ENCODE measurements at places on chromosomes 3 and 15.

DNA sequence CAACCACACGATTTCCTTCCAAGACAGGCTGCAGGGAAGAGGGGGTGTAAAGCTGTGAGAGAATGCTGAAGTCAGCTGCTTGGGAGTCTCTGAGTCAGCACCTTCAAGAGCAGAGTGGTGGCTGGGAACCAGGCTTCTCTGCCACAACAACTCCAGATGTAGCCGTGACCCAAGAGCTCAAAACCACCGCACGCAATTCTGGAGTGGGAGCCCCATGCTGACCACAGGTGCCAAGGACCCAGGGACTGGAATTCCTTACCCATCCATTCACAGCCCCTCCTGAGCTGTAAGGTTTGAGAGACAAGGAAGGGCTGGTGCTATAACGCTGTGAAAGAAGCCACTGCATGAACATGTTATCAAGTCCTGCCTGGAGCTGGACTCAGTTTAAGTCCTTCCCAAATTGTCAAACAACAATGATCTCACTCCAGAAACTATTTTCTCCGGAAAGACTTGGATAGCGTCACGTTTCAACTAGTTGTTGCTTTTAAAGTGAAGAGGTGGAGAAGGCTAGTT lies 61.4 kb downstream of the UMPS start:
- DNase-seq: no peak

DNA sequence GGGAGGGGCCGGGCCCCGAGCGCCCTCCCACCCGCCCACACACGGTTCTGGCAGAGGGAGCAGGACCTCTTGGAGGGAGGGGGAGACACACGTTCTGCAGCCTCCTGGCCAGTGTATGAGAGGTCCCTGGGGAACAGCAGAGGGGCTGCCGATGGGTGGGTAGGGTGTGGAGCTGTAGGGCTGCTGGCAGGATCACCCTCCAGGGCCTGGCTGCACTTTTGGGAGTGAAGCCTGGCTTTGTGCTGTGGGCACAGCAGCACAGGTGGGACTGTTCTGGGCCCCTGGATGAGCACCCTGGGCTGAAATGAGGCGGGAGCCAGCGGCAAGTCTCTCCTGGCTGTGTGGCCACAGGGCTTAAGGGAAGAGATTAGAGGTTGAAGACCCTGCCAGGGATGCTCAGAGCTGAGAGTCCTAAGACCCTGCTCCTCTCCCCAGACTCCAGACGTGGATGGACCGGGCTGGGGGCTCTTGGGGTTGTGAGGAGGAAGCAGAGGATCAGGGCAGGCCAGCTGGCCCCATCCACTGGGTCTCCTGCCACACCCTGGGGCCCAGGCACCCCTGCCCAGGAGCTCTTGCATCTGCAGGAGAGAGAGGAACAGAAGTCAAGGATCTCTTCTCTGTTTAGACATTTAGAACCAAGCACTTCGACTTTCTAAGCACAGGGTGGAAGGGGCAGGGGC lies 45.2 kb downstream of the RGMA start:
- DNase-seq: no peak

- DNase-seq: peak; percentile 49
Measured at GRCh38 chr3:57646723-57647122, 46.2 kb downstream of the DENND6A start.

GRCh38 chr3:124786511-124787241 lies 56.4 kb downstream of the UMPS start:
- DNase-seq: no peak

- DNase-seq: no peak
Measured at GRCh38 chr3:143037867-143038266, 36.5 kb downstream of the U2SURP start.

DNA sequence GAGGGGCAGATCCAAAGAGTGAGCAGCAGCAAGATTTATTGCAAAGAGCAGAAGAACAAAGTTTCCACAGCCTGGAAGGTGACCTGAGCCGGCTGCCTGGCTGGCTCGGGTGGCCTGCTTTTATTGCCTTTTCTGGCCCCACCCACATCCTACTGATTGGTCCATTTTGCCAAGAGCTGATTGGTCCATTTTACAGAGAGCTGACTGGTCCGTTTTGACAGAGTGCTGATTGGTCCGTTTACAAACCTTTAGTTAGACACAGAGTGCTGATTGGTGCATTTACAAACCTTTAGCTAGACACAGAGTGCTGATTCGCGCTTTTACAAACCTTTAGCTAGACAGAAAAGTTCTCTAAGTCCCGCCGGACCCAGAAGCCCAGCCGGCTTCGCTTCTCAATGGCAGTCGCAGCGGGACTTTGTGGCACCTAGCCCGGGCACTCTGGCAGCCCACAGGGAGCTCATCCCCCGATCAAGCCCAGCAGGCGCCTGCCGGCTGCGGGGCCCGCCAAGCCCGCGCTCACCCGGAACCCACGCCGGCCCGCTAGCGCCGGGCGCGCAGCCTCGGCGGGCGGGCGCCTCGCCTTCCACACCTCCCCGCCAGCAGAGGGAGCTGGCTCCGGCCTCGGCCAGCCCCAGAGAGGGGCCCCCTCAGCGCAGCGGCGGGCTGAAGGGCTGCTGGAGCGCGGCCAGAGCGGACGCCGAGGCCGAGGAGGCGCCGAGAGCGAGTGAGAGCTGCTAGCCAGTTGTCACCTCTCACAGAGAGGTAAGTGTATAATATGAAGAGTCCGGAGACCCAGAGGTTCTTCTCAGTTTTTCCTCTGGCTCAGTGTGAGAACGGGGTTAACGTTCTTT lies 339.2 kb downstream of the CHL1 start:
- DNase-seq: no peak

DNA sequence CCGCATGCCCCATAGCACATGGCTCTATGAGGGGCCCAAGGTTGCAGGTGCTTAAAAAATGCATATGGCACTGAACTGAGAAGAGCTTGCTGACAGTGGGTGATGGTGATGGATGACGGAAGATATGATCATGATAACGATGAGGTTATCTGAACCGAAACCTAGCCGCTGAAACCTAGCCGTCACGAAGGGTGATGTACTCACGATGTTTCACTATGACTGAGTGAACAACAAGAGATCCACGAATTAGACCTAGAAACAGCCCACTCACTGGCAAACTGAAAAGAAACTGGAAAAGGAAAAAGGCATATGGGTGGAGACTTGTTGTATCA lies 57.6 kb upstream of the BCL6 start:
- DNase-seq: no peak

- DNase-seq: no peak
Measured at GRCh38 chr15:101537483-101538080, 48.1 kb upstream of the PCSK6 start.

- DNase-seq: no peak
Measured at GRCh38 chr3:122358703-122359032, 24.4 kb downstream of the MIX23 start.

DNA sequence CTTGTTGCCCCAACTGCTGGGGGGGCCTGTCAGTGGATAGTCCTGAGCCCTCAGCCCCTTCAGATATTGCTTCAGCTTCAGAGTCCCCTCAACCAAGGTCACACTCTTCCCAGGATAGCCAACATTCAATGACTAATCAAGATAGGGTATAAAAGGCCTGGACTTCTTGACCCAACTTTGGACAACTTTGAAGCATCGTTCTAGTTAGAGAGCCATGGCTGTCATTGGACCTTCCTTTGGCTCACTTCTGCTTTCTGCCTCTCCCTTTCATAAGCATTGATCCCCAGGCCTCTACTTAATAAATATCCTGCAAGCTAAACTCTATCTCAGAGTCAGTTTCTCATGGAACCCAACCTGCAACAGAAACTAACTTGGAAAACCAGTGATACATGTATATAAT lies 31.3 kb upstream of the DCLK3 start:
- no peak for DNase-seq

- DNase-seq: no peak
Measured at GRCh38 chr15:23039917-23040281, 530 bp upstream of the TUBGCP5 start.

DNA sequence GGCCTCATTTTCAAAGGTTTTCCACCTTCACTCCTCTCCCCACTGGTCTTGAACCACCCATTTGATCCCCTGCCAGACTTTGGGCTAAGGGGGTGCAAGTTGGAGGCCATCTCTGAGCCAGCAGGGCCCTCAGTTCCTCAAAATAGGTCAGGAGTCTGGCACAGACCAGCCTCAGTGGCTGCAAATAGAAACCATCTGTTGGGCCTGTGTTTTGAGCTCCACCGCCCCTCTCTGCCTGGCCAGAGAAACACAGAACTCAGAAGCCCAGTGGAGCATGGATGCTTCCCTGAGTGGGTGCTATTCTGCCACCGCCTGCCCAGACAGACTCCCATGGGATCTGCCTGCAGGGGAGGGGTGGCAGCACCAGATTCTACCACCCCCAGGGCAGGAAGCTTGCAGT lies 56.3 kb downstream of the CORO2B start:
- no peak for DNase-seq

GRCh38 chr15:98651036-98651481 lies 2.7 kb downstream of the IGF1R start:
- DNase-seq: no peak

GRCh38 chr3:56012721-56013120 lies 455.5 kb downstream of the ERC2 start:
- DNase-seq: no peak

- no peak for DNase-seq
Measured at GRCh38 chr3:176376531-176376930, 820.8 kb downstream of the TBL1XR1 start.

DNA sequence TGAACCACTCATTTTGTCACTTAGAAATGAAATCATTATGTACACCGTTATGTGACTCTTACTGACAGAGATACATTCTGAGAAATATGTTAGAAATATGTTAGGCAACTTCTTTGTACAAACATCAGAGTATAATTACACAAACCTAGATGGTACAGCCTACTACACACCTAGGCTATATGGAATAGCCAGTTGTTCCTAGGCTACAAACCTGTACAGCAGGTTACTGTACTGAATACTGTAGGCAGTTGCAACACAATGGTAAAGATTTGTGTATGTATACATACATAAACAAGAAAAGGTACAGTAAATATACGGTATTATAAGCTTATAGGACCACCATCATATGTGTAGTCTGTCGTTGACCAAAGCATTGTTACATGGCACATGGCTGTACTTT lies 3.7 kb downstream of the SACM1L start:
- no peak for DNase-seq

DNA sequence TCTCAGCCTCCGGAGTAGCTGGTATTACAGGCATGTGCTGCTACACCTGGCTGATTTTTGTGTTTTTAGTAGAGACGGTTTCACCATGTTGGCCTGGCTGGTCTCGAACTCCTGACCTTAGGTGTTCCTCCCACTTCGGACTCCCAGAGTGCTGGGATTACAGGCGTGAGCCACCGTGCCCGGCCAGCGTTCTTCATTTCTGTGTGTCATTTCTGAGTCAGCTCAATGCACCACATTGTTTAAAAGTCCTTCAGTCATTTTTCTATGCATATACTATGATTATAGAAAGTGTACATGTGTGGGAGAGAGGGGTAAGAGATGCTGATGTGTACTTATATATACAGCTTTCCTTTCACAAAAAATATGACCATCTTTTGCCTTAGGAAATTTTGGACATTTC lies 2.1 kb downstream of the QTRT2 start:
- no peak for DNase-seq

DNA sequence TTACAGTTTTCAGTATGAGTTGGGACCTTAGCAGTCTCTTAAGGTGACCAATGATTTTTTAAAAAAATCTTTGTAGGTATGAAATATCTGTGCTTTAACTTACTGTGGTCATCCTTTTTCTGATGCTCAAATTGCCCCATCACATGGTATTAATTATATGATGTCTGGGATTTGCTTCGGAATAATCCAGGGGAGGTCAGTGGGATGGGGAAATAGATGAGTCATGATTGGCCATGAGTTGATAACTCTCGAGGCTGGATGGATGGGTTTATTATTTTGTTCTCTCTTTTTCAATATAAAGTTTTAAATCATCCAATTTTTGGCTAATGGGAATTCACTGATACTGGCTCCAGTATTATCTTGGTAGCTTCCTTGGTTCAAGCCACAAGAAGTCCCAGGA lies 370.3 kb upstream of the TPM1 start:
- DNase-seq: no peak

DNA sequence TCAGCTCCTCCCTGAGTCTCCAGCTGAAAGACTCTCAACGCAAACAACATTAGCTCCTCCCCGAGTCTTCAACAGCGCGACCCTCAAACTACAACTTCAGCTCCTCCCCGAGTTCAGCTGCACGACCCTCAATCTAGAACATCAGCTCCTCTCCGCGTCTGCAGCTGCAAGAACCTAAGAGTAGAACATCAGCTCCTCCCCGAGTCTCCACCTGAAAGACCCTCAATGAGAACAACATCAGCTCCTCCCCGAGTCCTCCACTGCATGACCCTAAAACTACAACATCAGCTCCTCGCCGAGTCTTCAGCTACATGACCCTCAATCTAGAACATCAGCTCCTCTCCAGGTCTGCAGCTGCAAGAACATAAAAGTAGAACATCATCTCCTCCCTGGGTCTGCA lies 78.3 kb downstream of the TFRC start:
- DNase-seq: no peak

GRCh38 chr3:11638495-11639358 lies 5.0 kb downstream of the VGLL4 start:
- no peak for DNase-seq

GRCh38 chr15:41856262-41856661 lies 17.6 kb downstream of the PLA2G4B start:
- DNase-seq: no peak

GRCh38 chr3:134621854-134622253 lies 29.0 kb downstream of the KY start:
- no peak for DNase-seq

- no peak for DNase-seq
Measured at GRCh38 chr15:47304656-47305055, 412.6 kb upstream of the SEMA6D start.

GRCh38 chr15:100665570-100665969 lies 63.2 kb downstream of the ASB7 start:
- DNase-seq: no peak

- peak; percentile 74 for DNase-seq
Measured at GRCh38 chr3:150449169-150449721, 41.1 kb downstream of the TSC22D2 start.

DNA sequence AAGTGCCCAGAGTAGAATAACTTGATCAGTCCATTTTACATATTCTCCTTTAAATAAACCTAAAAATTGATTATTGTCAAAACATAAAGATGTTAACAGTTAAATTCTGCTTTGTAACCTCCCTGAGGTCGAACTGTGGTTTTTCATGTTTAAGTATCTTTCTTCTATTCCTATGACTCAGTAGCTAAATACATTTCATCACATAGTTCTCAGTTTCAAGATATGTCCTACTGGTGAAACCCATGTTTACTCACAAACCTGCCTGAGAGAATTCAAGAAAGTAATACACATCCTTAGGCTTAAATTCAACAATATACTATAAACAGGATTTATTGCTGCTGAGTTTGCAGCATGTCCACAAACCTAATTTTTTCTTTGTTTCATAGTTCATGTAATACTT lies 692.9 kb downstream of the ZPLD1 start:
- DNase-seq: no peak
